ENCODE measurements at places on chromosomes 12 and 14.
A peak's percentile ranks its signal among the peaks of the same experiment; 100 is the strongest.

DNA sequence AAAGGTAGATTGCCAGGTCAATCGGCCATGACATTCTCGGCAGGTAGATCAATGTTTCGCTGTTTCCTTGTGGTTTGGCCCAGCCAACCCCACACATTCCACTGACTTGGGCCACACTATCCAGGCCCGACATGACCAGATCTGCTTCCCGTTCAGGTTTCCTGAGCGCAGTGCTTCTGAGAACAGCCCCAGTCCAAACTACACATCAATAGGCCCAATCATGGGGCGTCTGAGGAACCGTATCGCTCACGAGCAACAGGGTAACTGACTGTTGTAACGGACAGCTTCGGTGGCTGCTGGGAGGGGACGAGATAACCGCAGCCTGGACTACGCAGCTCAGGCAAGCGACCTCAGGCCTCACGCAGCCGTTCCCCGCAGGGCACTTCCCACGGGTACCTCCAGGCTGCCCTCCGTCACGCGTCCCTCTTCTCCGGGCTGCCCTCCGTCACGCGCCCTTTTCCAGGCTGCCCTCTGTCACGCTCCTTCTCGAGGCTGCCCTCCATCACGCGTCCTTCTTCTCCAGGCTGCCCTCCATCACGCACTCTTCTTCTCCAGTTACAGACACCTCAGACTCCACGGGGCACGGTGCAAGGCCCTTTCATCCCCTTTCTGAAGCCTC is 14.7 kb downstream of the ZNF605 start:
- DNase-seq = no peak

- no peak for DNase-seq
Measured at GRCh38 chr12:85089792-85090191, 53.6 kb downstream of the LRRIQ1 start.

GRCh38 chr12:32680787-32681186 is 1.7 kb downstream of the DNM1L start:
- DNase-seq = no peak

- DNase-seq = no peak
Measured at GRCh38 chr12:115572440-115572839, 705.1 kb downstream of the MED13L start.

DNA sequence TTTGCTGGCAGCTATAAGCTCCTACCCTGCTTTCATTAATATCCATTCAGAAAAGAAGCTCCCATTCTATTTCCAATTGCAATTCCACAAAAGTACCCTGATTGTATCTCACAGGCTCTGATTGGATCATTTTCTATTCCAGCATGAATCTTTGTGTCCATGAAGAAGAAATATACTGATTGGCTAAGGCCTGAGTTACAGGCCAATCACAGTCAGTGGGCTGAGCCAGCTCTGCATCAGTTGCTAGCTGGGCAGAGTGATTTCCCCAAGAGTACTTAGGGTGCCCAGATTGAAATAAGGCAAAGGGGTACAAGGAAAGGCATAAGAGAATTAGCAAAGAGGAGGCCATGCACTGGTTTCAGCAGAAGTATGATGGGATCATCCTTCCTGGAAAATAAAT is 14.4 kb downstream of the ART4 start:
- peak; percentile 40 for DNase-seq

GRCh38 chr14:70697701-70698100 is 56.0 kb downstream of the TTC9 start:
- no peak for DNase-seq

DNA sequence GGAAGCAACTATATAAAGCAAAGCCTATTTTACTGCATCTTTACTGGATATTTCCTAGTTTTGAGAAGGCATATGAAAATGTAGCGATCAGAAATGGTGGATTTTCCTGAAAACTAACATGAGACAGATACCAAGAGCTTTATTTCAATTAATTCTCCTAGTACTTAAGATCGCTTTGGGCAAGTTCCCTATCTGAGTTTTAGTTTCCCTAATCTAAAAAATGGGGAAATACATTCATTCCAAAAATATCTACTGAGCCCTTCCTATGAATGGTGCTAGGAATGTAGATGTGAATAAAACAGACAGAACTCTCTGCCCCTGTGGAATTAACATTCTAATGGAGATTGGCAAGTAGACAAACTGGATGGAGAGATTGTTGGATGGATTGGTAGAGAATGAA is 8.4 kb downstream of the CATSPERB start:
- no peak for DNase-seq

GRCh38 chr12:4762773-4763172 is 42.6 kb downstream of the GALNT8 start:
- DNase-seq = no peak

DNA sequence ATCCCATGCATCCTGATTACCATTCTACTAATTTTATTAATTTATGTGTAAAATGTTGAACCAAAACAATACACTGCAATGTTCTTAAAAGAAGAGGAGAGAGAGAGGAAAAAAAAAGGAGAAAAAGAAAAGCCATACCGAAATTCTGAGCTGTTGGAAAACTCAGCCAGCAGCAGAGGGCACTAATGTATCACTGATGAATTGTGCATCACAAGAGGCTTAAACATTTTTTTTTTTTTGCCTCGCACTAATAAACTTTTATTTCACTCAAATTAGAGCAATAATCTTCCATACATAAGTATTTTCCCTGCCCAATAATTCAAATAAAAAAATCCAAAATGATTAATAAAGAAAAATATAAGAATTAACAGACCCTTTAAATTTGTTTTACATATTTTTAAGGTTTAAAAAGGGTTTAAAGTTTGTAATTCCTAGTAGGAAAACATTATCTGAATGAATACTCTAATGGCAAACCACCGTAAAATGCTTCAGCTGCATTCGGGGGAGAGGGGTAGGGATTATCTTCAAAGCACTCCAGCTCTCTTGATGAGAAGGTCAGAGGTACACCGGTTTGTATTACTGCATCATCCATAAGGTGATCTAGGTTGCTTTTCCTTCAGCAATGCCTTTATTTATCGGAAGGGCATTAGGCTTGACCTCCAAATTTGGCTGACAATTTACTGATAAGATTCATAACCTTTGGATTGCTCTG is 41.9 kb downstream of the ATP23 start:
- DNase-seq = peak; percentile 70

DNA sequence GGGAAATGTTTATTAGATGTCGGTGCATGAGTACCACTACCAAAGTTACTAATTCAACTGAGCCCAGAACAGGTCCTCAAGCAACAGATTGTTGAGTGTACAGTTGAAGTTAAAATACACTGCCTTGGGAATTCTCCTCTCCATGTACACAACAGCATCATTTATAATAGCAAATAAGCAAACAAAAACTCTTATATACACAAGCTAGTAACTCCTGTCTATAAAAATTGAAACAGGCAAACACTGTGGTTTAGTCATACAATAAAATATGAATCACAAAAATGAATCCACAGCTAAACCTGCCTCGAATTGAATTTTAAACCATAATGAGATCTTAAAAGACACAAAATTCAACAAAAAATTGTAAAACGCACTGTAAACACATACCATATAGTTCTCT is 681.1 kb downstream of the C12orf50 start:
- no peak for DNase-seq

GRCh38 chr12:91335699-91336098 is 153.1 kb upstream of the DCN start:
- DNase-seq = no peak

DNA sequence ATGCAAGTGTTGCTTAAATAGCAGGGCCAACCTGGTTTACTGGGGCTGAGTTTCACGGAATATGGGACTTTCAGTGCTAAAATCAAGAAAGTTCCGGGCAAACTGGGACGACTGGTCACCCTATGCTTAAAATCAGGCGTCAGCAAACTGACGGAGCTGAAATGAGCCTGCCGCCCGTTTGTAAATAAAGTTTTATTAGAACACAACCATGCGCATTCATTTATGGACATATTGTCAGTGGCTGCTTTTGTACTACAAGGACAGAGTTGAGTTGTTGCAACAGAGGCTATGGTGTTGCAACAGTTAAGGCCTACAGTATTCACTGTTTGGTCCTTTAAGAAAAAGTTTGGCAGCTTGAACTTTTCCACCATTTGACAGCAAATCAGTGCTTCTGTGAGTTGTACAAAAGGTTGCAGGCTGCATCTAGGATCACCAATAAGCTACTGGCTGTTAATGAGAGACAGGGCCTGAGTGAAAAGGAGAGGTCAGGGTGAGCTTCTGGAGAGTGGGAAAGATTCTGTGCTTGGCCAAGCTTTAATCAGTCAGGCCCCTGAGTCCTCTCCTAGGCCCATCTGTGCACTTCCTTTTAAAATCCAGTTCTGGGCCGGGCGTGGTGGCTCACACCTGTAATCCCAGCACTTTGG is 13.3 kb downstream of the SELPLG start:
- DNase-seq = no peak

DNA sequence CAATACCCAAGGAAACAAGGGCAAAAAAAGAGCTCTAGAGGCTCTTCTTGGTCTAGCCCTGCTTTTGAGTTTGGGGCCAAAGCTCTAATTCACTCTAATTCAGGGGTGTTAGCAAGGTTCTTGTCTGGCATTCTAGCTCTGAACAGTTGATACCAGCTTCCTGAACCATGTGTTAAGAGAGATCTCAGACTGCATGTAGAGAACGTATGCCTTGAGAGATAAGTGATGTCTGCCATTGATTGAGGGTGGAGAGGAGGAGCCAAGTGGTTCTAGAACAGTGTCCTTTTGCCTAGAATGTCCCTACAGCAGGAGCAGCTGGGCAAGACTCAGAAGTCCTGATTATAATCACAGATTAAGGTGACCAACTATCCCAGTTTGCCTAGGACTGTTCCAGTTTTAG is 18.2 kb upstream of the POC1B start:
- DNase-seq = peak; percentile 42

DNA sequence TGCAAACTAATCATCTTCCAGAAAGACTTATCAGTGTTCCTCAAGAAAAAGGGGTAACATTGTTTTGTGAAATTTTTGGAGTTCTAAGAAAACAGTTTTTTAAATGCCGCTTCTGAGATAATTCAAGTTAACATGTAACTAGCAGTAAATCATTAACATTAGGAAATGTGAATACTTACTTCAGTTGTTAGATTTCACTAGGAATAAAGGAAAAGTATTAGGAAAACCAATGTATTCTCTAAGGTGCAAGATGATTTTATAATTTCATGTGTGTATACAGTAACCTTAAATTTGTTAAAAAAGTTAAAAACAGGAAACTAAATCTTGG is 36.8 kb downstream of the PAPOLA start:
- DNase-seq = no peak

GRCh38 chr12:117069926-117070900 is 29.0 kb downstream of the TESC start:
- DNase-seq = peak; percentile 73

All from NCI-H82 (cell line).